Left renal pelvis (tissue), 4 donors: ENCODE measurements at places on chromosomes 16 and 17. TPM values are rescaled to one million over a fixed set of nuclear protein-coding genes. Genes with fewer than 3 reads are reported as not detected.

GRCh38 chr17:28141313-28141712 lies 98.8 kb downstream of the NLK start:
- DNase-seq, result no peak

DNA sequence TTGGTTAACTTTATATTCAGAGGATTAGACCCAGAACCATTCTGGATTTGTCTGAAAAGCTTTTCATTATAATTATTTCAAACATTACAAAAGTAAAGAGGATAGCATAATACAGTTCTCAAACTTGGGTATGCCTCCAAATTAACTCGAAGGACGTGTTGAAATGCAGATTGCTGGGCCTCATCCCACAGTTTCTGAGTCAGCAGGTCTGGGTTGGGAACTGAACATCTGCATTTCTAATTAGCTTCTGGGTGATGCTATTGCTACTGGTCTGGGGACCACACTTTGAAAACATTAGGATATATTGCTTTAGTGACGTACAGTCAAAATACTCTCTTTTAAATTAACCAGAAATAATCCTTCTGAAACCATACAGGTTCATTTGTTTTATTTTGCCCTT lies 10.0 kb downstream of the TPPP3 start:
- DNase-seq, result no peak

GRCh38 chr17:15957608-15958307 lies 12.8 kb downstream of the ADORA2B start:
- DNase-seq, result no peak

Gene HOXB7
- 53.3 TPM for polyA plus RNA-seq

GRCh38 chr17:50613007-50613992 lies 21.4 kb upstream of the ABCC3 start:
- no peak for DNase-seq

GRCh38 chr17:47997586-47997985 lies 26.7 kb downstream of the CDK5RAP3 start:
- DNase-seq, result no peak

GRCh38 chr16:48687421-48688038 lies 77.5 kb upstream of the N4BP1 start:
- DNase-seq, result peak; percentile 40

DNA sequence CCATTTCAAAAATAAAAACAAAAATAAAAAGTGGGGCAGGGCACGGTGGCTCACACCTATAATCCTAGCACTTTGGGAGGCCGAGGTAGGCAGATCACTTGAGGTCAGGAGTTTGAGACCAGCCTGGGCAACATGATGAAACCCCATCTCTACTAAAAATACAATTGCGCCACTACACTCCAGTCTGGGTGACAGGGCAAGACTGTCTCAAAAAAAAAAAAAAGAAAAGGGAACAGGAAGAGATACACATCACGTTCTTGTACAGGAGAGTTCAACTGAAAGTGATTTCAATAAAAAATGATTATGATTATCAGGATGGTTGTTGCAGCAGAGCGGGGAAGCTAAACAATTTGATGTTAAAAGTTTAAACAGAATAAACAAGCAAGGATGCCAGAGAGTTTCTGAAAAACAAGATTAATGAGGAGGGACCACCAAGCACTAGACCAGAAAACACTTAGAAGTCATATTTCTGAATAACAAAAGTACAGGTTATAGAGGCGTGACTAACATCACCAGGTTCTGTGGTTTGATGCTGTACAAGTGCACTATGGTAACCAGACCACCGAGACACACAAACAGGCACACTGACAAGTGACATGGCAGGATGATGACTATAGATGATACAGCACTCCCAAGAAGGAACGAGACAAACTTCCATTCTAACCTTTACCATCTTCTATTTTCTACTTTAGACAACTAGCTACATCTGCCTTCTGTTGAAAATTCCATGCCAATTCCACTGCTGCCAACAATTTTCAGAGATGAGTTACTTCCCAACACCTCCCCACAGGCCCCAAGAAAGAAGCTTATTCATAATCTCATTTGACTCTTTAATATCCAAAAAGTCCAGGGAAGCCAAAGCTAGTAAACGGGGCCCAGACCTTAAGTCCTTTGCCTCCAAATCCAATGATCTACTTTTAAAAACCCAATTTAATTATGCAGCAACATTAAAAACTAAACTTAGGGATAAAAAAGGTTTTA lies 11.8 kb downstream of the DNAJA2 start:
- DNase-seq, result no peak

DNA sequence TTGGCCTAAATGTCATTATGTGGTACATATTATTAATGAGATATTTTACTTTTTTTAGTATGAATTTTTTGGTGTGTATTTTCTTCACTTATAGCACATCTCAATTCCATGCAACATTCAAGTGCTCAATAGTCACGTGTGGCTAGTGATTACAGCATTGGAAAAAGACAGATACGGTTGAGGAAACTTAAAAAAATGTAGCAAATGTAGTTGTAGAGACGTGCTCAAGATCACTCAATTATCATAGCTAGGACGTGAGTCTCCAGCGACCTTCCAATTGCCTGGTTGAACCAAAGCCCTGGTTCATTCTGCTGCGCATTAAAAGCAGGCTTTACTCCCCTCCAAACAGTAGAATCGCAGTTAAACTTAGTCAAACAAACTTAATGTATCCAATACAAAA lies 1.2 kb upstream of the LIG3 start:
- no peak for DNase-seq

GRCh38 chr16:57540387-57540786 lies 2.1 kb upstream of the ADGRG5 start:
- DNase-seq, result no peak

DNA sequence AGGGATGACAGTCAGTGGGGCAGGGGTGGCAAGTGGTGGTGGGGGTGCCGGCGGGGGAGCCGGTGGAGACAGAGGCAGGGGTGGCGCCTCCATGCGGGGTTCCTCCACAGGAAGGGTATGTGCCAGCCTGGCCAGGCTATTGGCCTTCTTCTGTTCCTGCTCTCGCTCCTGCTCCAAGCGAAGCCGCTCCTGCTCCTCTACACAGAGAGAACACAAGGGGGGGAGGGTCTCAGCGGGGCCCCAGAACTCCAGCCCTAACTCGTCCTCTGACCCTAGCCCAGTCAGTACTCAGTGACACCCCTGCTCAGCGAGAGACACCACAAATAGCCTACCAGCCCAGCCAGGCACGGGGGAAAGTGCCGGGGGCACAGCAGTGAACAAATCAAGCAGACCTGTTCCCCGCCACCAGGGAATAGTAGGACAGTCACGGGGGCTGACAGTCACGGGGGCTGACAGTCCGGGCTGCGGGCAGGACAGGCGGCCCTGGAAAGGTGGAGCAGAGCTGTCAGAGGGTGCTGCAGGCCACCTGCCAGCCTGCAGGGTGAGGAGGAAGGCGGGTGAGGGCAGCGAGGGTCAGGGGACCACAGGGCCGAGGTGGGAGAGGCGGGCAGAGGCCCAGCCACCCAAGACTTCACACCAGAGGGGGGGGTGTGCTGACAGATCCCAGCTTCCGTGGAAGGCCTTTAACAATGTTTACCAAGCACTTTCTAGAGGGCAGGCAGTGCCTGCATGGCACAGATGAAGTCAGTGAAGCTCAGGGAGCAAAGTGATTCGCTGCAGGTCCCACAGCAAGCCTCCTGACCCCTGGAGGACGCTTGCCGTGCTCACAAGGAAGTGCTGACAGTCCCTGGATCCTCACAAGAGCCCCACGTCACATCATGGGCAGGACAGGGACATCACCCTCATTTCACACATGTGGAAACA lies 5.3 kb downstream of the MNT start:
- DNase-seq, result no peak

Gene BICDL2
- polyA plus RNA-seq, result 7.7 TPM

- DNase-seq, result no peak
Measured at GRCh38 chr17:29722411-29723198, 99.9 kb upstream of the CORO6 start.

GRCh38 chr17:78313735-78314648 lies 45.9 kb downstream of the SOCS3 start:
- DNase-seq, result no peak

DNA sequence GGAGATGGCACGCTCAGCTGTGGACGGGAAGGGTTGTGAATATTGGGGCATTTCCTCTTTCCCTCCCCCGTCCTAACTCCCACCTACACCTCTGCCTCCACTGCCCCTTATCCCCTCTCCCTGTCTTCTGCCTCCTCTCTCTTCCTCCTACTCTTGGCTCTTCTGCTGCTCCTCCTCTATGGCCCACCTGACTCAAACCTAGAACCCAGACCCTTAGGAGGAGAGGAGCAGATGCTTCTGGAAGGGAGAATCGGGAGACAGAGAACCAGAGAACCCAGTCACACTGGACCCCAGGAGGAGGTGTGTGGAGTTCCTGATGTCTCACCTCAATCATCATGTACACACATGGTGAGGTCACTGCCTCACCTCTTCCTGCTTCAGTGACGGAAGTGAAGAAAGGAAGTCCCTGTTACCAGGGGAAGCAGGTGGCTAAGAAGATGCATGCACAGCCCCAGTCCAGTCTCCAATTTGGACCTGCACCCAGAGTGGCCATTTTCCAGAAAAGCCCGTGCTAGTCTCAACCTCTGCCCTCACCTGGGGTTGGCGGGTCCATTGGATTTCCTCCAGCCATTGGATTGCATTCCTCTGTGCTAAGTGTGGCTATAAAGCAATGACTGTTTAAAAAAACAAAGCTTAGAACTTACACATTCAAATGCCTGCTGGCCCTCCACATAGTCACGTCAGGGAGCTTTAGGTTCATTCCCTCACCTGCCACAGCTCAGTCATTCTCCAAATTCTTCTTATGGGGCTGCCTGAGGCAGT lies 4.0 kb downstream of the RNF222 start:
- DNase-seq, result no peak

DNA sequence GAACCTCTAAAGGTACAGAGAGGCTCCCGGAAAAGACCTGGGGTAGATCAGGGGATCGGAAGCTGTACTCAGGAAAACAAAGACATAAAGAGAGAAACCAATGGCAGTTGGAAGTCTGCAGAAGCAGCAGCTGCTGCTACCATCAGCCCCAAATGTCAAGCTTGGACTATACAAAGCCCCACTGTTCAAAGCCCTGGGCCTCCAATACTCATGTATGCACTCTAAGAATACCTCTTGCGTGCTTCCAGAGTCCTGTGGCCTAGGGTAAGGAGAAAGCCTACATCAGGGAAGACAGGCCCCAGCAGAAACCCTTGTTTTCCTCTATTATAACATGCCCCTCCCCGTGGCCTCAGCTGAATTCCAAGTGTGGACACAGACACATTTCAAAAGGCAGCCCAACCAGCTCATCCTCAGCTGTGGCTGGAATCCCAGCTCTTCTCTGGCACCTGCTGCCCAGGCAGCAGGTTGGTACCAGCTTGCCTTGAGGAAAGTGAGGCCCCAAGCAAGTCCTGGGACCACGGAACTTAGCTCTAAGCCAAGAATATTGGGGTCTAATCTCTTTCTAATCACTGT lies 19.3 kb upstream of the MTMR4 start:
- no peak for DNase-seq

DNA sequence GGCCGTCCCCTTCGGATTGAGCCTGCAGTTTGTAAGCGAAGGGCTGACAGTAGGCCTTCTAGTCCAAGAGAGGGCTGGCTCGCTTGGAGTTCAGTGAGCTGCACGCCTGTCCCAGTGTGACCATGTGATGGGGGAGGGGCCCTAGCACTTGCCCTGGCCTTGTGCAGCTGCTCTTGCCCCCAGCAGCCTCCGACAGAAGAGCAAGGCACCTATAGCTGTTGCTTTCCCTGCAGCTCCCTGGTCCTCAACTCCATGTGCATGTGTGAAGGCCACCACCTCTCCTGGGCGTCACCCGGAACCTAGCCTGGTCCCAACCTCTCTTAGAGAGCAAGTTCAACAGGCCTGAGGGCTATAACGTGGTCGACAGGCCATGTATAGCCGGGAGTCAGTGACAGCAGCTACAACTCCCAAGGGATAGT lies 5.6 kb downstream of the SPHK1 start:
- DNase-seq, result no peak

GRCh38 chr16:89779909-89780305 lies 36.5 kb downstream of the FANCA start:
- DNase-seq, result no peak

DNA sequence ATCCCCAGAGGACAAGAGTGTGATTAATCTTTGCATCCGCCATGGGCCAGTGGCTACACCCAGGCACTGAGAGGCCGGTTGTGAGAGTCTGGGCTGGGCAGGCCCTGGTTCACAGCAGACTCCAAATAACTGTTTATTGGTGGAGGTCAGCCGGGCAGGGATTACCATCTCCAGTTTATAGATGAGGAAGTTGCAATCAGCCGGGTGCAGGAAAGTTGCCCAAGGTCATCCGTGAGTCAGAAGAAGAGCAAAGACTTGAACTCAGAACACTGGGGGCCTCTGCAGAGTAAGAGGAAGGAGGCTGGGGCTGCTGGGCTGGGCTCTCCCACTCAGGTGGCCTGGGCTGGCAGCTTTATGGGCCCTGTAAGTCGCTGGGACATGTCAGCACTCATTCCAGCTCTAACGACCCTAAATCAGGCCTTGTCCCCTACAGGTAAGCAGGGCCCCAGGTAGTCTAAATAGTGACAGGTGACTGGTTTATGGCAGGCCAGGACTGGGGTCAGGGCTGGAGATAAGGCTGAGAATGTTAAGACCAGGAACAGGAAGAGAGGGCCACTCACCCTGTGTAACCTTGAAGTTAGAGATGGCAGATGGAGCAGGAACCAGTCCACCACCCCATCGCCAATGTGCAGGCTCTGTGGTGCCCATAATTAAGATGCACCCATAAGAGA lies 2.1 kb upstream of the CA4 start:
- no peak for DNase-seq

Gene CHST4
- polyA plus RNA-seq, result 0.38 TPM

GRCh38 chr17:40333781-40334448 lies 24.9 kb downstream of the RARA start:
- no peak for DNase-seq

Gene SLC2A4
- polyA plus RNA-seq, result 2.0 TPM

Gene IL17C
- not detected for polyA plus RNA-seq

- DNase-seq, result no peak
Measured at GRCh38 chr16:54812229-54812628, 118.4 kb upstream of the IRX5 start.

DNA sequence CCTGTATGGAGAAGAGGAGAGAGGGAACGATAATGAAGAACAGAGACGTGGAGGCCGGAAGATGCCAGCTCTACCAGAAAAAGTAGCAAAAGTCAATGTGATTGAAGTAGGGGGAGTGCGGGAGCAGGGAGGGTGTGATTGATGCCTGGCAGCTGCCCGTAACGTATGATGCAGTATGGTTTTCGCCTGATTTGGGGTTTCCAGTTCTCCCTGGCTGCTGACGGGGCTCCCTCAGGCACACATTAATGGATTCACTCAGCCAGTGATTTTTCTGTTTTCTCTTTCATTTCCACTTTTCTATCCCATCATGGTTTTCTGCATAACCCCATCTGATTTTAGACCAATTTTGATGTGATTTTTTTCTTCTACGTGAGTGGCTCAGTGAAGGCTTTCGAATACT lies 62.1 kb downstream of the PRKCA start:
- DNase-seq, result no peak

GRCh38 chr17:58447039-58447975 lies 30.0 kb upstream of the RNF43 start:
- DNase-seq, result peak; percentile 39

GRCh38 chr16:17520561-17520960 lies 49.8 kb upstream of the XYLT1 start:
- DNase-seq, result no peak

- DNase-seq, result no peak
Measured at GRCh38 chr16:79339863-79340262, 260.7 kb downstream of the MAF start.
